ENCODE measurements at places on chromosomes 7 and 10.

DNA sequence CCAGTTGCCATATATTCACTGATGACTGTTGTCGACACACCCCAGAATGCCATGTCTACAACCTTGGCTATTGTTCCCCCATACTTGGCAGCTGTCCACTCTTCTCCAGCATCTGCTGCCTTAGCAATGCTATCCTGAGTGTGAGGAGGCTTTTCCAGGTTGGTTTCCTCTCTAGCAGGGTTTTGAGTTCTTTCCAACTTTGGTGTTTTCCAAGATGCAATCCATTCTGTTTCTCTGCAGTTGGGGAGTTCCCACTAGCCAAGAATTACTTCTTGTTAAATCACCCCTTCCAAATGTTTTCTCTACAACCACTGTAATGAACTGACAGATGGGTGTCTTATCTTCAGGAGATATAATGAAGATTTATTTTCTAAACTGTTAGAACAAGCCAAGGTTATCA, 617.4 kb downstream of the CCSER2 start:
- DNase-seq, result no peak

DNA sequence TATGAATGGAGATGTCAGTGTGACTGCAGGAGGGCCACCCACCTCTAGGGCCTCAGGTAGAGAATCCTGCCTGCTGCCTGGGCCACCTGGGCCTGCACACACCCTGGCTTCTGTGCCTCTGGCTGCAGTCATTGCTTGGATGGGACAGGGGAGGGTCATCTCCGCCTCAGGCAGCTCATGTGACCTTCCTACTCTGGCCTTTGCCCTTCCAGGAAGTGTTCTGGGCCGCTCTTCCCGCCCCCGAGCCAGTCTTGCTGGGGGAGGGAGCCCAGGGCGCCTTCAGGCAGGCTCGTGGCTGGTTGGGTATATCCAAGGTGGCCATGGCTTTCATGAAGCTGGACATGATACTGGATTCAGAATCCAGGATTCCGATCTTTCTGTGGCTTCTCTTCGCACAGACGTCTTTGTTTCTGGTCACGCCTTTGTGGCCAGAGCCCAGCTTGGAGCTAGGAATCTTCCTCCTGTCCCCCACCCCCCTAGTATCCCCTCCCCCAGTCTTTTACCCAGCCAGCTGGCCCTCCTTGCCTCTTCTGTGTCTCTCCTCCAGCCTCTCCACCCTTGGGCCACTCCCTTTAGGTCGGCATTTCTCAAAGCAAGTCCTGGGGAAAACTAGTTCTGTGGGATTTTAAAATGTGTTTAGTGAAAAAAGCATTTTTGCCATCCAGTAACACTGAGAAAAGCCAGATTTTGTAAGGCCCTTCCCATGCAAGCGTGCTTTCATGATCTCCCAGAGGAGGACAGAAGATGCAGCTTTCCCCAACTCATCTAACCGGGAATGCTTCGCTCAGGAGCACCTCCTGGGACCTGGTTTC, 119.6 kb downstream of the ZMIZ1 start:
- DNase-seq, result no peak

DNA sequence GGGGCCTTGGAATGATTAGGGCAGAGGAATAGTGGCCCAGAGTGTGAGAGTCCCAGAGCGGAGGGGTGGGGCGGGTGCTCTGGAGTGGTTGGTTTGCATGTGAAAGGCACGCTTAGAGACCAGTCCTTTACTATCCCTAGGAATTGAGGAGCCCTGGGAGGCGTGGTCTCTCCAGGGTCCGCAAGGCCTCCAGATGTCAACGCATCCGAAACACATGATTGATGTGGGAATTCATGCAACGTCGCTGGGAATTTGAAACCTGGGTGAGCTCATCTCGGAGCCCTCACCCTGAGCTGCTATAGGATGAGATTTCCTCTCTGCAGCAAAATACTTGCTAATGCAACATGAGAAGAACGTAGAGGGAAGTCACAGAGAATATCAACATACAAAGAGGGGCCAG, 51.2 kb downstream of the NPTX2 start:
- no peak for DNase-seq

DNA sequence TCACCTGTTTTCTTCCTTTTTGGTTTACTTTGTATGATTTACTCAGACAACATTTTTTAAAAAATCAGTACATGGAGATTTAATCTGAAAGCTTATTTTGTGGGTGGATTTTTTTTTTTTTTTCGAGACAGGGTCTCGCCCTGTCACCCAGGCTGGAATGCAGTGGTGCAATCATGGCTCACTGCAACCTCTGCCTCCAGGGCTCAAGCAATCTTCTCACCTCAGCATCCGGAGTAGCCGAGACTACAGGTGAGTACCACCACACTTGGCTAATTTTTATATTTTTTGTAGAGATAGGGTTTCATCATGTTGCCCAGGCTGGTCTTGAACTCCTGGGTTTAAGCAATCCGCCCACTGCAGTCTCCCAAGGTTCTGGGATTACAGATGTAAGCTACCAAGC, 2.5 kb downstream of the GSTO1 start:
- no peak for DNase-seq

DNA sequence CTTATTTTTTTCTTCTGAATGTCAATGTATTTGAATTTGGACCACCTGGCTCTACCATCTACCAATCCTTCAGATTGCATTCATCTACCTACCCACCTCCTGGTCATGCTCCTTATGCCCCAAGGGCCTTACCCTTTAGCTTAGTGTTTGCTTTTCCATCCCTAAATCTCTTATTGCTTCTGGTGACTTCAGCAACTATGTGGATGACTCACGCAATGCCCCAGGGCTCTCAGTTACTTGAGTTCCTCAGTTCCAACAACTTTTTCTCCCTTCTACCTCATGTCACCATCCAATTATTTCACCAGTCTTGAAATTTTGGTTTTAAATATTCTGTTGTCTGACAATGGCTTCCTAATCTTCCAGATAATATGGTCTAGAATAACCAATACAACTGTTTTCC, 118.9 kb downstream of the CFAP58 start:
- DNase-seq, result no peak

DNA sequence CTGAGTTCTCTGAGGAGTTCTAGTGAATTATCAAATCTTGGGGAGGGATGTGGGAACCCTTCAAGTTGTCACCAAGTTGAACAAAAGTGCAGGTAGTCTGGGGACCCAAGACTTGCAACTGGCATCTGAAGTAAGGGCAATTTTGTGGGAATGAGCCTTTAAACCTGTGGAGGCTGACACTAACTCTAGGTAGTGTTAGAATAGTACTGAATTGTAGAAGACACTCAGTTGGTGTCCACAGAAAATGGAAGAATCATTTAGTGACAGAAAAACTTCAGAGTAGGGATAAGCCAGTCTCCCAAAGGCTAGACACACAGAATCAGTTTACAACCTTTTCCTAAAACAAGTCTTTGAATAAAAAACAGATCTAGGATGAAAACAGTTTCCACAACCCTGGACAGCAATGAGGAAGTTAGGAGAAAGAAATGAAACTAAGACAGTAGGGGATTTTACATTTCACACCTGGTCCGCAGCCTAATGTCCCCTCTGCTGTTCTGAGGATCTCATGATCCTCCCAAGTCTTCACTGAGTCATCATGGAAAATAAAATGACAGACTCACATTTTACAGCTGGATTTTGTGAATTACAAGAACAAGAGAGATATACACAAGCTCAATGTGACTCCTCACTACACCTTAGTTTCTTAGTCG, 23.0 kb upstream of the ING3 start:
- DNase-seq, result no peak

- no peak for DNase-seq
Measured at GRCh38 chr7:108480311-108480710, 24.1 kb upstream of the NRCAM start.

DNA sequence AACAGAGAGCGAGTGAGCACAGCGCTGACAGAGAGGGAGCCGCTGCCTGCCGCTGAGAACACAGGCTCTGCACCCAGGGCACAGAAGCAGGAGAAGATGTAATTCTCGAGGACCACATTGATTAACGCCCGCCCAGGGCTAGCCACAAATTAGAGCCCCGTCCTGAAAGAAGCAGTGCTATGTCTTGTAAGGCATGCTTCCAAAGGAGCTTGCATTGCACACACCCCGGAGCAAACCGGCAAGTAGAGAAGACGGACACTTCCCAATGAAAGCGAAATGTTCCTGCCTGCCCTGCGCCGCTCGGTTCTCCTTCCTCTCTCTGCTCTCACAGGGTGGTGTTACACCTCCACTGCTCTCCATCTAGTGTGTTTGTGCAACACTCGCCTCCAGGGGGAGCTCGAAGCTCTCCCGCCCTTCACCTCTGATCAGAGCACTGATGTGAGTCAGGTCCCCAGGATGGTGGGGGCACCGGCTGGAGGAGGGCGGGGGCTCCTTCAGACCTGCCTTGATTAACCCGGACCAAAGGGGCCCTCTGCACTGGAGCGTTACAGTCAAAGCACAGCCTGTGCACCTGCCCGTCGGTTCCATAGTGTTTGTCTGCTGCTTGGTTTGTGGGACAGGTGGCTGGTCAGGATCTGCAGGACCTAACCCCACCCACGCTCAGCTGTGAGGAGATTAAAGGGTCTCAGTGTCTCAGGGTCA, 316.5 kb downstream of the ADARB2 start:
- DNase-seq, result no peak

DNA sequence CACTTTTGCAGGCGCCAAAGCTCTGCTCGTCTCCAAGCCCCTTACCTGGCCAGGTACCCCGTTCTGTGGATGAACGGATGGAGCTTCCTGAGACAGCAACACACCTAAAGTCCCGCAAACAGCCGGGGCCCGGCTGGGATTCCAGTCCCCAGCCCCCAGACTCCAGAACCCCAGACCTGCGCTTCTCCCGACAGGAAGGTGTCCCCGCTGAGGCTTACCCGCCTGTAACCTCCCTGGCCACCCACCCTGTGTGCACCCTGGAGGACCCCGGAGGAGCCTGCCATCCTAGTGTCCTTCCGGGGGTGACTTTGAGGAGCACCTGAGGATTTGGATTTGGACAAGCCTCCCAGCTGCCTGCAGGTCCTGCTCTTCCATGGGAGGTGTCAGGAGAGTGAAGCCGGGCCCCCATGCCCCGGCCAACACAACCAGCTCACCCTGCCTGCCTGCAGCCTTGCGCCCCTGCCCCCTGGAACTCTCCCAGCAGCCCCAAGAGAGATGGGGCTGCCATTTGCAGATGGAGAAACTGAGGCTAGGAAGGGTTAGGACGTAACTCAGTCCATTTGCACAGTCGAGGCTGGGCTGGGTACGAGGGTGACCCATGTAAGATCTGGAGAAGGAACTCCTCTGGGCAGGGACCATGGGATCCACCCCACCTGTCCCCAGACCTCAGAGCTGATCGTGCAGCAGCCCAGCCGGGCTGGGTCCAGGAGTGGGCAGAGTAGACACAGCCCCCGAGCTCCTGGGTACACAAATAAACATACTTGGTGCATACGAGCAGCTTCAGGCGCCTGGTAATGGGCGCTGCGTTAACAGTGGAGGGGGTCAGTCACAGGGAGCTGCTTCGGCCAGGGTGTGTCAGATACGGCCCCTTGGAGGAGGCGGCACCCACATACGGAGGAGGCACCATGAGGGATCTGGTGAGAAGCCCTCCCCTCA, 31.9 kb downstream of the UNCX start:
- no peak for DNase-seq

DNA sequence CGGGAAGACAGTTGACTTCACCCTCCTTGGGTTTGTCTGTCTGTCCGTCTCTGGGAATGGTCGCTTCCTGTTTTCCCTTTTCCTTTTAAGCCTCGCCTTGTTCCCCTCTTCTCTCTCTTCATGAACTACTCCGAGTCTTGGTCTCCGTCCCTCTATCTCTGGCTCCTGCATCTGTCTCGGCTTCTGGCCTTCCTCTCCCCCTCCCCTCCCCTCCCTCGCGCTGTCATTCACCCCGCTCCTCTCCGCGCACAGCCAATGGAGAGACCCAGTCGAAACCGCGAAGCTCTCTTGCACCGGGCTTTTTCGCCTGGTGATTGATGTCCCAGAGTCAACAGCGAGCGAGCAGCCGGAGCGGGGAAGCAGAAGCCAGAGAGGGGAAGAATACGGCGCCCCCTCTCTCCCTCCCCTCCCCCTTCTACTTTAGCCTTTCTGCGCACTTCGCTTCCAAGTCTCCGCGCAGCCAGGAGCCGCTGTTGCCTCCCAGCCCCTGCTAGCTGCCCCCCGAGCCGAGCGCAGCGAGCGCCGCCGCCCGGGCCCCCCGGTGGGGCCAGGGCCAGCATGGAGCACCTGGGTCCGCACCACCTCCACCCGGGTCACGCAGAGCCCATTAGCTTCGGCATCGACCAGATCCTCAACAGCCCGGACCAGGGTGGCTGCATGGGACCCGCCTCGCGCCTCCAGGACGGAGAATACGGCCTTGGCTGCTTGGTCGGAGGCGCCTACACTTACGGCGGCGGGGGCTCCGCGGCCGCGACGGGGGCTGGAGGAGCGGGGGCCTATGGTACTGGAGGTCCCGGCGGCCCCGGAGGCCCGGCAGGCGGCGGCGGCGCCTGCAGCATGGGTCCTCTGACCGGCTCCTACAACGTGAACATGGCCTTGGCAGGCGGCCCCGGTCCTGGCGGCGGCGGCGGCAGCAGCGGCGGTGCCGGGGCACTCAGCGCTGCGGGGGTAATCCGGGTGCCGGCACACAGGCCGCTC, at the start of gene TLX1:
TSS of gene TLX1 (plus strand) at position 317 of the 978 bp plus-strand sequence. CDS start at position 559, 242 bp downstream.
- DNase-seq, result no peak

DNA sequence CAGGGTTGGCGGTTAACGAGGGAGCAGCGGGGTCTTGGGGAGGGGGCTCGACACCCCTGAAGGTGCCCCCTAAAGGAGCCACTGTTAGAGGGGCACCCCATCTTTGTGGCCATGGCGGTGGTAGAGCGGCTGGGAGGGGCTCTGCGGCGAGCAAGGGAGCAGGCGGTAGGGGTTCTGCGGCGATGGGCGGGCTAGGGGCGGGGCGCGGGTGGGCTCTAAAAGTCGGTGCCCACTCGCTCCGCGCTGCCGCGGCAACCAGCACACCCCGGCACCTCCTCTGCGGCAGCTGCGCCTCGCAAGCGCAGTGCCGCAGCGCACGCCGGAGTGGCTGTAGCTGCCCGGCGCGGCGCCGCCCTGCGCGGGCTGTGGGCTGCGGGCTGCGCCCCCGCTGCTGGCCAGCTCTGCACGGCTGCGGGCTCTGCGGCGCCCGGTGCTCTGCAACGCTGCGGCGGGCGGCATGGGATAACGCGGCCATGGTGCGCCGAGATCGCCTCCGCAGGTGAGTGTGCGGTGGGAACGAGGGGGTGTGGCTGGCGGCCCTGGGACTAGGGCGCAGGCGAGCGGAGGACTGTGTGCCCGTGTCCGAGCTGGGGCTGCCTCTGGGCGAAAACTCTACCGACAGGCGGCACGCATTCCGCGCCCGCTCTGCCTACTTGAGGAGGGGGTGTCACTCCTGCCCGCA, at the start of gene MEST:
TSS of gene MEST (plus strand) at position 245 of the 682 bp plus-strand sequence. CDS start at position 474, 229 bp downstream.
- DNase-seq, result peak; percentile 39

GRCh38 chr10:47285381-47286115, 14.4 kb upstream of the GDF10 start:
- no peak for DNase-seq

DNA sequence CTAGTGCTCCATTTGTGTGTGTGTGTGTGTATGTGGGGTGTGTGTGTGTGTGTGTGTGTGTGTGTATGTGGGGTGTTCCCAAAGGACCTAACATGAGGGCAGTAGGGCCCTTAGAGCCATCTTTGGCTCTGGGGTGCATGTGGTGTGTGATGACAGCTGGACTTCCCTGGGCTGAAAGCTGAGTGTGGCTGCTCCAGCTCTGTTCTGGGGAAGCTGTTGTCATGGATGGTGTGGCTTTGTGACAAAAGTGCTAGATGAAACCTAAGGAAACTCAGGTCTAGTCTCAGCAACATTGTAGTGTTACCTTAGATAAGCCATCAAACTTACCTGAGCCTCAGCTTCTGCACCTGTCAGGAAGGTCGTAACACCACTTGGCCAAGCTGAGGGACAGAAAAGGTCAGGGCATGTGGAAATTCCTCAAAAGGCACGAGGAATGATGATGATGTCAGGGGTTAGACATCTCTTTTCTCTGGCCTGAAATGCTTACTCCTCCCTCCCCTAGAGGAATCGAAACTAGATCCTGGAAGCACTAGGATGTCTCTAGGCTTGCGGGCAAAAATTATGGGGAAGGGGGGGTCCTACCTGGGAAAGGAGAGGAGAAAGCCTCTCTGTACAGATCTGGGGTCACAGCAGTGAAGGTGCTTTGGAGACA, 115.4 kb downstream of the RPS24 start:
- peak; percentile 13 for DNase-seq

All from fibroblast of pulmonary artery (primary cell).